ENCODE measurements at places on chromosomes 16 and 17. TPM values are rescaled to one million over a fixed set of nuclear protein-coding genes. Genes with fewer than 3 reads are reported as not detected.
A peak's percentile ranks its signal among the peaks of the same experiment; 100 is the strongest.

The CHD3 gene
- total RNA-seq: 196 TPM

DNA sequence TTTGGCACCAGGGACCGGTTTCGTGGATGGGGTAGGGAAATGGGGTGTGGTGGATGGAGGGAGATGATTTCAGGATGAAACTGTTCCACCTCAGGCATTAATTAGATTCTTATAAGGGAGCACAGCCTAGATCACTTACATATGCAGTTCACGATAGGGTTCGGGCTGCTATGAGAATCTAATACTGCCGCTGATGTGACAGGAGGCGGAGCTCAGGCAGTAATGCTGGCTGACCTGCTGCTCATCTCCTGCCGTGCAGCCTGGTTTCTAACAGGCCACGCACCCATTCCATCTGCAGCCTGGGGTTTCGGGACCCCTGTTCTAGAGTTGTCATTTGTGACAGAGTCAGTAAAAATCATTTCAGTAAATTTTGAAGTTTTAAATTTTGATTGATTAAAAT is 99.7 kb downstream of the CHD9 start:
- DNase-seq: no peak

GRCh38 chr17:45719335-45720071 is 64.6 kb upstream of the CRHR1 start:
- DNase-seq: peak; percentile 13

The EPOP gene
- total RNA-seq: 11.0 TPM

DNA sequence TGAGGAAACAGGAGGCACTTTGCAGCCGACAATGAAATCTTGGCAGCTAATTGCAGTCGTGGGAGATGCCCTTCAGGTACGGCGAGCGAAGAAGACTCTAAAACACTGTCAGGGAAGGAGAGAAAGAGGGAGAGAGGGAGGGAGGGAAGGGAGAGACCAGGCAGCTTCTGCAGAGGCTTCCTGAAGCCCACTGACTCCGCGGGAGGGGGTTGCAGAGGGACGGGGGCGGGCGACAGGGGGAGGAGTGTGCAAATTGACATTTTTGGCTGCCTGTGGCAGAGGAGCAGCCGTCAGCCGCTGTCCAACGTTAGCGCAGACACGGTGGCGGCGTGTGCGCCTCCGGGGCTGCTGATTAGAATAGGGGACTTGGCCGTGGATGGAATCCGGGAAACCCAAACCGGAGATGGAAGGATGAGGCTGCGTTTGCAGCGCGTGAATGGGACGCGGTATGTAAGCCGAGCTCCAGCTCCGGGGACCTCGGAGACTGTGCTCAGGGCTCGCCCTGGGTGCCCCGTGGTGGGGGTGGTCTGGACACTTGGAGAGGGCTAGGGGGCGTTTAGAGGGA is 849.1 kb upstream of the RBFOX1 start:
- no peak for DNase-seq

DNA sequence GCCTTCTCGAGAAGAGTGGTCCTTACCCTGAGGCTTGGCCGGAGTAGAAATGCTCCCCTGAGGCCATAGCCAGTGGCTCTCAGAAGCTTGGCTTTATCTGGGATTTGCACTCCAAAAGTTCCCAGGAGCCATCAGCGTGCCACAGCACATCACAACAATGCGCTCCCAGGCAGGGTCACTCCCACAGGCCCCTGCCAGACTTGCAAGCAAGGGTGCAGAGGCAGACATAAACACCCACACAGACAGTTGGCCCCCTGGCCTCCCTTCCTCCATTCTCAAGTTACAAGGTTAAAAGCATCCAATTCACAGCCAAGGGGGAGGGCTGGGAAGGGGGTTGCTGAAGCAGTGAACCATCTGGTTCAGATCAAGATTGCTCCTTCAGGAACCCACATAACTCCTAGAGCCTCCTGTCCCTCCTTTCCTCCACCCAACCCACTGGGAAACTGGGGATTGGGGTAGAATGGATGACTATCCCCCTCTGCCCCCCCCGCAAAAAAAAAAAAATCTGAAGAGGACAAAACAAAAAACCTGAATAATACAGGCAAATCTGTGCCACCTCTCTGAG is 1.8 kb downstream of the ST3GAL2 start:
- DNase-seq: no peak

Data from prostate gland (tissue), 2 donors.